ENCODE measurements at places on chromosomes 11 and 22.
A peak's percentile ranks its signal among the peaks of the same experiment; 100 is the strongest.

DNA sequence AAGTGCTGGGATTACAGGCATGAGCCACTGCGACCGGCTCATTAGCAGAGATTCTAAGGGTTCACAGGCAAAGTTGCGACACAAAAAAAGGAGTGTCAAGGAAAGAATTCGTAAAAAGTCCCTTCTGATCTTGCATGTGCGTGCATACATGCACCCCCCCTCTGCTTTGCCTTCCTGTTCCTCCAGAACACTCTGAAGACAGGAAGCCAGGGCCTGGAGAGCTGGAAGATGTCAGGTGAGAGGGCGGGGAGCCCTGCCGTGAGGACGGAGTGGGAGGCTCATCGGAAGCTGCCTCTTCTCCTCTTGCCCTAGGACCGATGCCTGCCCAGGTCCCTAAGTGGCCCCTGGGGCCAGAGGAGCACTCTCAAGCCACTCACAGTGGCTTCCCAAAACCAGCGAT is 89.1 kb downstream of the LARGE1 start:
- no peak for DNase-seq

GRCh38 chr22:44451016-44451415 is 47.0 kb downstream of the RTL6 start:
- no peak for DNase-seq

DNA sequence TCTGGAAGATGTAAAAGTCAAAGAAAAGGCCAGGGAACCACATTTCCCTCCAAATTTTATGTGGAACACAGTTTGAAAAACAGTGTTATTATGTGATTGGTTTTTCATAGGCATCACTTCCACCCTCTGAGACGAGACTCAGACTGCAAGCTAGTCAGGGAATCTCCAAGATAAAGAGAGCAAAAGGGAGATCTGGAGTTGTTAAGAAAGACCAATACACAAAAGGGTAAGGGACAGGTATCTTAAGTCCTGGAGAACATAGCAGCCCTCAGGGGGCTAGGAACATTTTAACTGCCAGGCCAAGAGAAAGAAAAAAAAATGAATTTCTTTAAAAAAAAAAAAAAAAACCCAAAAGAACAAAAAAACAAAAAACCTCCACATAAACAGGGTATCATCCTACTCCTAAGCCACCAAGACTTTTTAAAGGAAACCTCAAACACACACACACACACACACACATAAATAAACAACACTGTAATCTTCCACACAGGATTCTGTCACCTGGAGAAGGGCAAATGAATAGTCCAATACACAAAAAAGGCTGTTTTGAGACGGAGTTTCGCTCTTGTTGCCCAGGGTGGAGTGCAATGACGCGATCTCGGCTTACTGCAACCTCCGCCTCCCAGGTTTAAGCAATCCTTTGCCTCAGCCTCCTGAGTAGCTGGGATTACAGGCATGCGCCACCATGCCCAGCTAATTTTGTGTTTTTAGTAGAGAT is 44.5 kb downstream of the CELF1 start:
- no peak for DNase-seq

- DNase-seq = no peak
These were observed 21.6 kb upstream of the LMO1 start for GRCh38 chr11:8285228-8285627.

GRCh38 chr22:27297125-27297524 is 504.4 kb downstream of the MN1 start:
- no peak for DNase-seq

DNA sequence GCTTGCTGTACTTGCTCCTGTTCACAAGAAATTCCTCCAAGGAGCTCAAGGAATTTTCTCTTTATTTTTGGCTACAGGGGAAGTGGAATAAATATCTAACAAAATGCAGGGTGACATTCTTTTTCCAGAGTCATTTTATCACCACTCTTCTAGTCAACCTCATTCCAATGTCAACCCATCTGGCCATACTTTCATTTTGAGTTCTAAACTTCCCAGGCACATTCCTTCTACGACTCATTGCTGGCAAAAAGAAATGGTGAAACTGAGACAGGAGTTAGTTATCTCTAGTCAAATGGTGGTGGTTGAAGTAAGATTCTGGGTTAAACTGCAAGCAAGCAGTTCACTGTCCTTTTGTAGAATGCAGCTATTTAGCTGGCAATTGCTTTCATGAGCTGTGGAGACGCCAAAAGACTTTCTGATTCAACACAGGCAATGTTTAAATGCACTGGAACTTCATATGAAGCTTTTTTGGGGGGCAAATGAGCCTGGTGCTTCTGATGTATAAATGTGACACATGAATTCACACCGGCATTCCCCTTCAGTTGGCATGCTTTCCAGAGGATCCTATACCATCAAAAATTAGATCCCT is 304.6 kb downstream of the CADM1 start:
- DNase-seq = no peak

- no peak for DNase-seq
These were observed 25.2 kb downstream of the CWC15 start for GRCh38 chr11:94948070-94948617.

- DNase-seq = no peak
These were observed 88.0 kb downstream of the DLG2 start for GRCh38 chr11:85539029-85539689.

DNA sequence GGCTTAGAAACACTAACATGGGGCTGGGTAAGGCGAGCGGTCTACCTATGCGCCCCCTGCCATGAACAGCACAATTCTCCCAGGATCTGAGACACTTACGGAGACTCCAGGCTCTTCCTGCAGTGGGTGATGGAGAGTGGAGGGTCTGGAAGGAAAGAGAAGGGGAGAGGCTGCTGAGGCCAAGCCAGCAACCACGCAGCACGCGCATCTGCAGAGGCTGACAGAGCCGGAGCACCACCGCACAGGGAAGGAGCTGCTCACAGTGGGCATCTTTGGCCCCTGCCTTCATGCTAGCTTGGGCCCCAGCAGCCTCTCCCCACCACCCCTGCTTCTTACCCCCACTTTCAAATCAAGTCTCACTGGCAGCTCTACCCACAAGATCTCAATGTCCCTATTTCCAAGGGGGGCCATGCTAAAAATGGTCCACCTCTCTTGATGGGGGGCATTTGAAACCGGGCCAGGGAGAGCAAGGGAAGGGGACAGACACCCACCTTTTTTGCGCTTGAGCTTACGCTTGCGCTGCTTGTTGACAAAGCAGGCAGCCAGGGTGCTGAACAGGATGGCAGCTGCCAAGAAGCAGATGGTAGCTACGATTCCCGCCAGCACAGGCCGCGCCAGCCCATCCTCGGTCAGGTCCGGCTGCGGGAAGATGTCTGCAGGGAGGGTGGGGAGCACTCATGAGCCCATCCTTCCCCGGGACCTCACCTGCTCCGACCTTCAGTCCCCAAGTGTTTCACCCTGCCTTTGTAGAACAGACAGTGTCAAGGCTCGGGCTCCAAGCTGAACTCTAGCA is 34.5 kb downstream of the IGSF9B start:
- DNase-seq = no peak

DNA sequence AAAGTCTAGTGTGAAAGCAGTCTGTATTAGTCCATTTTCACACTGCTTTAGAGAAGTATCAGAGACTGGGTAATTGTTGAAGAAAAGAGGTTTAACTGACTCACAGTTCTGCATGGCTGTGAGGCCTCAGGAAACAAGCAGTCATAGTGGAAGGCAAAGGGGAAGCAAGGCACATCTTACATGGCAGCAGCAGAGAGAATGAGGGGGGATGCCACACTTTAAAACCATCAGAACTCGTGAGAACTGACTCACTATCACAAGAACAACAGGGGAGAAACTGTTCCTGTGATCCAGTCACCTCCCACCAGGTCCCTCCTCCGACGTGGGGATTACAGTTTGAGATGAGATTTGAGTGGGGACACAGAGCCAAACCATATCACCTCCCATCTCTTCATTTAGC is 13.8 kb upstream of the TUBA8 start:
- DNase-seq = no peak

- DNase-seq = no peak
These were observed 94.5 kb downstream of the FDX1 start for GRCh38 chr11:110524238-110524637.

GRCh38 chr22:32720924-32721323 is 80.6 kb upstream of the TIMP3 start:
- no peak for DNase-seq

GRCh38 chr22:43467216-43467940 is 55.6 kb downstream of the MPPED1 start:
- no peak for DNase-seq

DNA sequence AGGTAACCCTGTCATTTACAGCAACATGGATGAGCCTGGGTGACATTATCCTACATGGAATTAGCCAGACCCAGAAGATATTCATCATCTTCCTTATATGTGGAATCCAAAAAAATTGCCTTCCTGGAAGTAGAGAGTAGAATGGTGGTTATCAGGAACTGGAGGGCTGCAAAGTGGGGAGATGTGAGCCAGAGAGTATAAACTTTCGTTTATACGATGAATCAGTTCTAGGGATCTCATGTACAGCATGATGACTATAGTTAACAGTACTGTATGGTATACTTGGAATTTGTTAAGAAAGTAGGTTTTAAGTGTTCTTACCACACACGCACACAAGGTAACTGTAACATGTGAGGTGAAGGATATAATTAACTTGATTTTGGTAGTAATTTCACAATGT is 79.1 kb downstream of the TBC1D22A start:
- no peak for DNase-seq

- no peak for DNase-seq
These were observed 34.5 kb upstream of the PAMR1 start for GRCh38 chr11:35559949-35560348.

DNA sequence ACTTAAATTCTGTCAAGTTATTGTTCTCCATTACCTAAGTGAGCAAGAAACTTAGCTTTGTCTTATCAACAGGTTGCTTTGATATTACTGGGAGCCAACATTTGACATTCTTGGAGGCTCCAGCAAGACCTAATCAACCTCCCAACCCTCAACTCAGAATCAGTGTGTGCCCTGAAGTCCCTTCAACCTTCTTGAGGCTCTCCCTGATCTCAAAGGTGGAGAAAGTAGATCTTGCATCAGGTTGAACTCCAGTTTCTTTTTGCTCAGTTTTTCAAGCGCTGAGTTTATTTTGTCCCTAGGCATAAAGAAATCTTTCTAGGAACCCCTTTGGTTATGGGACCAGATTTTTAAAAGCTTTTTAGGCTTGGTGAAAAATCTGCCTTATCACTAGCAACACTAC is 1.4 kb downstream of the FAM111A start:
- no peak for DNase-seq

DNA sequence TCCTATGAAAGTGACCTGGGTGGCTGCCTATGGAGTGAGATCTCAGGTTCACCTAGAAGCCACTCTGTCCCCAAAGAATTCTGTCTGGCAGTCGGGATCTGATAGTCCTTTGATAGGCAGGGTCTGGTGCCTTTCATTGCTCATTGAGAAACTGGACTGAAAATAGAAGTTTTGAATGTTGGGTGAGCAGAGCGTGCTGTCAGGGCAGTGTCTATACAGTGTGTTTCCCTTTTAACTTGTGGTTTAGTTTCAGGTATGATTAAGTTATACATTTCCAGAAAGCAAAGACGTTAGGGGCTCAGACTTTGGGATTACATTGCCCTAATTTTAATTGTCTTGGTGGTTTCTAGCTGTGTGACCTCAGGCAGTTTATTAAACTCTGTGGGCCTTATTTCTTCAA is 111.3 kb upstream of the PAX6 start:
- no peak for DNase-seq

- no peak for DNase-seq
These were observed 107.7 kb upstream of the B3GAT1 start for GRCh38 chr11:134519788-134520187.

- DNase-seq = no peak
These were observed 10.8 kb downstream of the LIF start for GRCh38 chr22:30235687-30236170.

DNA sequence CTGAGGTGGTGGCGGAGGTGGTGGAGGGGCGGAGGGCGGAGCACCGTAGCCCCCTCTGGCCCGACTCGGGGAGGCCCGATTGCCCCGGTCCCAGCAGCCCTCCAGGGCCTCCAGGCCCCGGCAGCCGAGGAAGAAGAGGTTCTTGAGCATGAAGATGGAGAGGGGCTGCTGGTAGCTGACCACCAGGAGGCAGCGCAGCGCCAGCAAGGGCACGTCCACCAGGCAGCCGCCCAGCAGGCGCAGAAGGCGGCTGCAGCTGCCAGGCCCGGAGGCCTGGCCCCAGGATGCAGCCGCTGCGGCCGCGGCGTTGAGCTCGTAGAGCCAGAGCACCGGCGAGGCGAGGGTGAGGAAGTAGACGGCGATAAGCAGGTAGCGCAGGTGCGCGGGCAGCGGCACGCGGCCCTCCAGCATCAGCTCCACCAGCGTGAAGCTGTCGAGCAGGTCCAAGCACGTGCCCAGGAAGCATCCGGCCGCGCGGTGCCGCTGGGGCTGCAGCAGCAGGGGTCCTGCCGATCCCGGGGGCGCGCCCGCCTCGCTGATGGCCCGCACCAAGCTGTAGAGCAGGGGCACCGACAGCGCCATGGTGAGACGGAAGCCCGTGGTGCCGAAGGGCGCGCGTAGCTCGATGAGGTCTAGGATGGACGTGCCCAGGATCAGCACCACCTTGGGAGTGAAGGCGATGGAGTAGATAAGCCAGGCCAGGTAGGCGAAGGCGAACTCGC is 1.5 kb downstream of the TMEM121B start:
- DNase-seq = no peak

GRCh38 chr22:35601743-35602615 is 15.2 kb downstream of the MB start:
- no peak for DNase-seq

DNA sequence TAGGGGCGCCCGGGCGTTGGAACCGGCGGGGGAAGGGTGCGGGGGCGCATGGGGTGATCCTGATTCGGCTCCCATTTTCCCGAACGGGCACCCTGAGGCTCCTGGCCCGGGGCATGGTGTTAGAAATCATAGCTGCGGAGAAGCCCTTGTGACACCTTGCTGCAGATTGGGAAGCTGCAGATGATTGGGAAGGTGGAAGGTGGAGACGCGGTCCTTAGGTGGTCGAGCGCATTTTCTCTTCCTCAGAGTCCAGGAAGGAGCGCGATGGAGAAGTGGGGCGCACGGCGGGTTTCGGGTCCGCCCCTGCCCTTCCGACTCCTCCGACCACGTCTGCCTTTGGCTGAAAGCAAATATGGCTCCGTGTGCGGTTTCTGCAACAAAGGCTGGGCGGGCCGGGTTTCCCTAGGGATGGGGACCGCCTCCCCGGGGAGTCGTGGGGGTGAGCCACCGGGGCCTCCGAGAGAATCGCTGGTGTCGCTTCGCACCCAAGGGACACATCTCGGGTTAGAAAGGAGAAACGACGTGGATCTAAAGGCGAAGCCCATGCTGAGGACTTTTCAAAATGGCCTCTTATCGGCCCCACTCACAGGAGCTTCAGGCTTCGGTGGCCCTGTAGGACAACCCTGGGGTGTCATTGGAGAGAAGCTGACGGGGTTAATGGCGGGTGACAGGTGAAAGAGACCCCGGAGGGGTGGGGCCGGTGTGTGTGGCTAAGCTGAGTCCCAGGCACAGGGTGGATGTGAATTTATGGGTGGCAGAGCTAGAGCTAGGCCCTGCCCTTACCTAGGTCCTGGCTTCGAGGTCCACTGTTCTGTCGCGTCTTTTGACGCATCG is 707 bp upstream of the FTH1 start:
- peak; percentile 21 for DNase-seq

DNA sequence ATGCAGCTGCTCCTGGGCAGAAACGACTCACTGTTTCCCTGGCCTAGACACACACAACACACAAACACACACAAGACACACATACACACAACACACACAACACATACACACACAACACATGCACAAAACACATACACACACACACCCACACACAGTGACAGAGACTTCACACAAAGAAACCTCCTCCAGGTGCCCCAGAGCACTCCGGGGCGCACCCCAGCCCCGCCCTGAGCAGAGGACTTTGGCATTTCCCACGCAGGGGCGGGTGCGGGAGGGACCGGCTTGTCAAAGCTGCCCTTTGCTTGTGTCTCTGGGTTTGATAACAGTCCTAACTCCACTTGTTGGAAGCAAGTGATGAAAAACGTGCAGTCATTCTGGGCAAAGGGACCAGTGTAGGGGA is 6.5 kb downstream of the APOBEC3A start:
- DNase-seq = no peak

Data from effector CD8-positive, alpha-beta T cell (primary cell).